Substantia nigra (tissue), 51 donors: ENCODE measurements at places on chromosomes 1 and 21.

DNA sequence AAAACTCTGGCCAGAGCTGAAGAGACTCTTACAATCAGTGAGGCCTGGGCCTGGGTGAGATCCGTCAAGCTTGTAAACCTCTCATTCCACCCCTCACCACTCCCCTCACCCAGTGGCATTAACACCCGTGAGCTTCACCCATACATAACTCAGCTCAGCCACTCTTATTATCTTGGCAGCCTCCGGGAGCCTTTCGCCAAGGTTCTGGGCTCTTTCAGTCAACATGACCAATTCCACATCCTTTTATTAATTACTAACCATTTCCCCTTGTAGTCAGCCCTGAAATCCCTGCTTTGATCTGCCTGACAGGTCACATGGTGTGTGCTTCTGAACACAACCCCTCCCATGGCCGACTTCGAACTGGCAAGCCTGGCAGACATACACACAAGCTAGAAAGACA is 134.8 kb downstream of the SETD4 start:
- no peak for DNase-seq

DNA sequence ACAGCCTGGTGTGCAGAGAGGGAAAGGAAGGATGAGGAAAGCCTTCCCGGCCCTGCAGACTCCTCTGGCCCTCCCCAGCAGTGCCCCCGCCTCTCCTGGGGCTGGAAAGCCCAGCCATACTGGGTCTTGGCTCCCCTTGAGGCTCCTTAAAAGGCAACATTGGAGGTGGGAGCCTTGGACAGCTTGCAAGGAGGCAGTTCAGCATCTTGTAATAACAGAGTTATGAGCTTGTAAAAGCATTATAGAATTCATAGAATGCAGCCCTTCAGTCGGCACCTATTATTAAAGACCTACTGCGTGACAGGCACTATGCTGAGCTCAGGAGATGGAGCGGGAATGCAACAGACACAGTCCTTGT is 4.2 kb downstream of the TINAGL1 start:
- DNase-seq, result no peak

DNA sequence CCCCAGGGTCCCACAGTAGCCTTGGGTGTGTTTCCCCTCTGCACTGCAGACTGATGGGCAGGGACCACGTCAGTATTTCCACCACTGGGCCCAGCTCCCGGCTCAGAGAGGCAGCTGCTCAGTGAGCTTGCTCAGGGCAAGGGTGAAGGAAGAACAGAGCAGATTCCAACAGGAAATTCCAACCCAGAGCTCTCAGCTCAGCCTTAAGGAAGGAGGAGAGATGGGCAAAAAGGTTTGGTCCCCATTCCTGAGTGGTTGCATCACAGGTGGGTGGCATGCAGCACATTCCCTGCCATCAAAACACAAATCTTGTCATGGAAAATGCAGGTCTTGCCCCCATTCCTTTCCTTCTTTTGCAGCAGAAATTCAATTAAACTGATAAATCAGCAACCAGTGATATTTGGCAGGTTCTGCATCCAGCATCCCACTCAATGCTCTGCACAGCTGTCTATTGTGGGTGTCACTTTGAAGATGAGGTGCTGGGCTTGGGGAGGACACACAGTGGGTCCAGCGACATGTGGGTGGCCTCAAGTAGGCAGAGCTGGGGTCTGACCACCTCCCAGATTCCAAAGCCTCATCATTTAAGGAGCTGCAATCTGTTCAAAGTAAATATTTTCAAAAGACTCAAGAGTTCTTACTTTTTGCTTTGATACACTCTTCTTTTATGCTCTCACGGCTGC is 315.4 kb downstream of the DSCAM start:
- no peak for DNase-seq

GRCh38 chr21:44845418-44846223 is 27.8 kb upstream of the SUMO3 start:
- DNase-seq, result peak; percentile 54

- no peak for DNase-seq
Measured at GRCh38 chr1:229147072-229147471, 123.8 kb upstream of the RAB4A start.

GRCh38 chr1:17251701-17252376 is 2.9 kb downstream of the PADI3 start:
- no peak for DNase-seq

DNA sequence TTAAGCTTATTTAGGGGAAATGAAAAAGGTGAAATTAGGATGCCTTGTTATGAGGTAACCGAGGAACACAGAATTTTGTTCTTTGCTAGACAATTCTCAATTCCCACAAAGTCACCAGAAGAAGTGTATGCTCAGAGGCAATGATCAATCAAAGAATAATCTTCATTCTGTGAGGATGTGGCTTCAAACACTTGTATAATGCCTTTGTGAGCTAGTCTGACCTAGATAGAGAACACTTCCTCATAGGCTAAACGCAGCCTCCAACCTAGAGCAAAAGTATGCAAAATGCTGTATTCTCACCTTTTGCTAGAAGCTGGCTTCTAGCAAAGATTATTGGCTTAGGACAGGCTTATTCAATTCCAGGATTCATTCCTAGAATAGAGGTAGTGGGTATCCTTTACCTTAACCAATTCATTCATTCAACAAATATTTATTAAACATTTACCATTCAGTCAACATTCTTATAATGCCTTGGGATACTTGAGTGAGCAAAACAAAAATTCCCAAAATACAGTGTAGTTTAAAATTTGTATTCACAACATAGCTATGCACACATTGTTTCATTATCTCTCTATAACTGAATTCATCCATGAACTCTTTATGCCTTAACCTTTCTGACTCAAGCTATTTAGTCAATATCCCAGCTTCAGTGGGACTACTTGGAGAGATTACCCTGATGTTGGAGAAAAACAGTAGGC is 530.2 kb downstream of the PTPRC start:
- no peak for DNase-seq

DNA sequence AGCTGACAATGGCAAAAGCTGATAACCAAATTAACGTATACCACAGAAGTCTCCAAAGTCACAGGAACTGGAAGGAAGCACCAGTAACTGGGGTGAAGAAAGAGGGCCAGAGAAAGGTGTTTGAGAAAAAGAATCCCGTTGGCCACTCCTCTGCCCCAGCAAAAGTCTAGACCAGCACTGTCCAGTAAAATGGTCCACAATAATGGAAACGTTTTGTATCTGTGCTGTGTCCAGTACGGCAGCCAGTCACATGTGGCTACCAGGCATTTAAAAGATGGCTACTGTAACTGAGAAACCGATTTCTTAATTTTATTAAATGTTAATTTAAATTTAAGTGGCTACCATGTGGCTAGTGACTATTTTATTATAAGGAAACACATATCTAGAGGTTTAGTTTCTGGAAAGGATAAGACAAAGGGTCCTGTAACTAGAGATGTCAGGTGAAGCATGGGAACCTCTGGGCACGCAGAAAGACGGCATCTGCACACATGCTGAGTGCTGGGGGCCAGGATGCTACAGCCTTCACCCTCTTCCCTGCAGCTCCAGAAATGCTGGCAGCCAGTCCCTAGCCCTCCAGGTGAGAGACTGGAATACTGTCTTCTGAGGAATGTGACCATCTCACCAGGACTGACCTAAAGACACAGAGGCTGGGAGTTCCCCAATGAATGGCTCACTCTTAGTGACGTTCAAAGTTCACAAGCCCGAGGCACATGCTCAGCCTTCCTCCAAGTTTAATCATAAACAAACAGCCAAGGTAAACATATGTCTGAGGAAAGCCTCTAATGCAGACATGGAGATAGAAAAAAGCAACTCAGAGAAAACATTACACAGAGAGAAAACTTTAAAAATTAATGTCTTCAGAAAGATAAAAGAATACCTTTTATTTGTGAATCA is 50.7 kb downstream of the JAK1 start:
- DNase-seq, result no peak

GRCh38 chr1:224856973-224857372 is 72.5 kb upstream of the DNAH14 start:
- DNase-seq, result no peak

DNA sequence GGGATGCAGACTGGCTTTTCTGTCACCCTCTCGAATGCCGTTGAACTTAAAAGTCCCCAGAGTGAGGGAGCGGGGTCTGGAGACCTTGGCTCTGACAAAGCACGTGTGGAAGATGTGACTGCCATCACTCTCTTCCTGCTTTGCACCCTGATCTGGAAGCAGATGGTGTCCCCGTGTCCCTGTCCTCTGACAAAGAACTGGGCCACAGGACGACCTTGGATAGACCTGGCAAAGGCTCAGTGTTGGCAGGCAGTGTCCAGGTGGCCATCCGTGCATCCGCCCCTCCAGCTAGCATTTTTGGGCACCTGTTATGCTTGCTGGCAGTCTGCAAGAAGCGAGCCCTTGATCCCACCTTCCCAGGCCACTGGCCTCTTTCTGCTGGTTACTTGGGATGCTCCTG is 27.4 kb downstream of the ARHGEF10L start:
- DNase-seq, result no peak

- DNase-seq, result no peak
Measured at GRCh38 chr21:31429506-31429905, 85.4 kb upstream of the TIAM1 start.

DNA sequence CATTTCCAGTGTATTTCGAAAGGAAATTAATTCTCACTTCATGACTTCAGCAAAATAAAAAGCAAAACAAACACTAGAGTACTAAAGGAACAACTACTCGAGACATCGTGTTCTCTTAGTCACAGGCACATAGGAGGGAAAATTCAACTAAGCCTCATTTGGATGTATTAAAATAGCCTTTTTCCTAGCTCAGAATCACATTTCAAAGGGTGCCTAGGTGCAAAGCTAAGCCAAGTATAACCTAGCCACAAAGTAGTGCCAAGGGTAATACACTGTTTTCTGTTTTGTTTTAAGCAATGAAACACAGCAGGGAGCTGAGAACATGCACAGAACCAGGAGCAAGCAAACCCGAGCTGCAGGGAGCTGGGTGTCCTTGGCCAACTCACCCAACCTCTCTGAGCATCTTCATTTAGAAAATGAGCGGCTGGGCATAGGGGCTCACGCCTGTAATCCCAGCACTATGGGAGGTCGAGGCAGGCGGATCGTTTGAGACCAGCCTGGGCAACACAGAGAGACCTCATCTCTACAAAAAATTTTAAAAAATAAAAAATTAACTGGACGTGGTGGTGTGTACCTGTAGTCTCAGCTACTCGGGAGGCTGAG is 26.6 kb upstream of the ACBD6 start:
- DNase-seq, result no peak

- DNase-seq, result no peak
Measured at GRCh38 chr1:31650161-31651088, 5.7 kb upstream of the PEF1 start.

GRCh38 chr1:14877224-14877623 is 276.3 kb upstream of the TMEM51 start:
- no peak for DNase-seq

- DNase-seq, result no peak
Measured at GRCh38 chr1:36346741-36347370, 23.4 kb upstream of the EVA1B start.

GRCh38 chr21:46518983-46519583 is 60.4 kb downstream of the DIP2A start:
- no peak for DNase-seq

GRCh38 chr1:83000286-83000685 is 998.6 kb downstream of the TTLL7 start:
- DNase-seq, result no peak

- DNase-seq, result no peak
Measured at GRCh38 chr1:58939666-58940370, 156.0 kb upstream of the JUN start.

GRCh38 chr1:210747890-210748289 is 386.1 kb downstream of the KCNH1 start:
- DNase-seq, result no peak

DNA sequence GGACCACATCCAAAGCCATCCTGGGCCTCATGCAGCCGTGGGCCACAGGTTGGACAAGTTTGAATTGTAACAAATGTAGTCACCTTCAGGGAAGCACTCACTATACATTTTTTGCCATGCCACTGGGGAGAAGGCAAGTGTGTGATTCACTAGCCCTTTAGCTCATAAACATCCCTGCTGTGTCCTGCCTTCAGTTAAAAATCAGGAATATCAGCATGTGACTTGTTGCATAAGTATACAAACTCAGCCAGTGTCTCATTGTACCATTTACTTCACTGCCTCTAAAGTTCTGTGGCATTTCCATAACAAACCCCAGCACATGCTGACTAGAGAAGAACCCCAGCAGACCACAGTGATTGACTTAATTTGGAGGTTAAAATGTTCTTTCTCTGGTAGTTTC is 142.0 kb upstream of the C1orf105 start:
- no peak for DNase-seq

GRCh38 chr1:229087339-229087738 is 183.6 kb upstream of the RAB4A start:
- DNase-seq, result no peak

DNA sequence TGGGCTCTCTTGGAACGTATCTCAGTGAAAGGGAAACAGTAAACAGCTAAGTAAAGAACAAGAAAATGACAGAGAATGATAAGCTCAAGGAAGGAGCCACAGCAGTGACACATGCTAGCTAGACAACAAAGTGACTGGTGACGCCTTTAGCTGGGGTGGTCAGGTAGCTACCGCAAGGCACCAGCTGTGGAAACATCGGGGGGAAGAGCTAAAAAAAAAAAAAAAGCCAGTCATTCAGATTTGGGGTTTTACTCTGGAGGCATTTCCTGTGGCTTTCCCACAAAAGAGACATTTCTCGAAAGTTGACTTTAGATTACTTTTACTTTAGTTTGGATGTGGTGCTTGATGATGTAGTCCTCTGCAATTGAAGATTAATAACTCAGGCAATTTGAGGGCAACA is 2.1 kb downstream of the FHAD1 start:
- DNase-seq, result no peak

DNA sequence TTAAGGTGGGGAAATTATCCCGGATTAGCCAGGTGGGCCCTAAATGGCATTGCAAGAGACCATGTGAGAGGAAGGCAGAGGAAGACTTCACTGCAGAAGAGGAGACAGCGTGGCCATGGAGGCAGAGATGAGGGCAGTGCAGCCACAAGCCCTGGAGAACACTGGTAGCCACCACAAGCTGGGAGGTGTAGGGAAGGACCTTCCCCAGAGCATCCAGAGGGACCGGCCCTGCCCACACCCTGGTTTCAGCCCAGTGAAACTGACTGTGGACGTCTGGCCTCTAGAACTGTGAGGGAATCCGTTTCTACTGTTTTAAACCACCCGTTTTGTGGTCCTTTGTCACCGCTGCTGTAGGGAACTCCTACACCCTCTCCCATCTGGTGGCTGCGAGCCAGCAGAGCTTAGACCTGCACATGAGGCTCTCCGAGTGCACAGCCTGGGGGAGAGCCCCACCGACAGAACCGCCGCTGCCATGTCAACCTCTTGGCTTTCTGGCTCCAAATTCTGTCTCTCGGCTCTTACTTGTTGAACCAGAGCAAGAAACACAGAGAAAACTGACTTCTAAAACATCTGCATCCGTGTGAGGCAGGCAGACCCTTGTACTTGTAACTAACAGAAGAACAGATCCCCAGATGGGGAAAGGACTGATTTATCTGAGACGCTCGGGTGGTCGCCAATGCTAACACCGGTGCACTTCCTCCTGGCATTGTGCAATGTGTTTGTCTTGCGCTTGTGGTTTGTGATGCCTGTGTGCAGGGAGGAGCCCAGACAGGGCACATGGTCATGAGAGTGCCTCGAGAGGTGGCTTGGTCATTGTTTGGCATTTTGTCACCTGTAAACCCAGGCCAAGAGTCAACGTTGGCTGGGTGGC is 90.8 kb upstream of the TMPRSS2 start:
- no peak for DNase-seq
